IgD-negative memory B cell (primary cell): ENCODE measurements at places on chromosomes 16 and 17. TPM values are rescaled to one million over a fixed set of nuclear protein-coding genes. Genes with fewer than 3 reads are reported as not detected.

Gene PIK3R6
- polyA plus RNA-seq = 7.7 TPM

Gene TBC1D3H
- polyA plus RNA-seq = not detected

Gene OXLD1
- polyA plus RNA-seq = 77.7 TPM

Gene CX3CL1
- polyA plus RNA-seq = not detected

Gene PRSS21
- polyA plus RNA-seq = 10.4 TPM

Gene CD79B
- polyA plus RNA-seq = 1,452 TPM

Gene ACSM2A
- polyA plus RNA-seq = not detected

Gene PLA2G10
- polyA plus RNA-seq = 0.24 TPM

Gene SLC38A8
- polyA plus RNA-seq = not detected

Gene KRT24
- not detected for polyA plus RNA-seq

Gene IL17C
- polyA plus RNA-seq = not detected

Gene SLC22A31
- not detected for polyA plus RNA-seq

Gene TMEM106A
- 10.4 TPM for polyA plus RNA-seq

Gene ITGA2B
- 3.0 TPM for polyA plus RNA-seq

Gene ENPP7
- 0.89 TPM for polyA plus RNA-seq

Gene CA10
- not detected for polyA plus RNA-seq

Gene KCNAB3
- polyA plus RNA-seq = 0.51 TPM

Gene CHST4
- polyA plus RNA-seq = not detected

Gene HES7
- not detected for polyA plus RNA-seq

Gene CPNE7
- polyA plus RNA-seq = not detected

Gene IGFALS
- not detected for polyA plus RNA-seq

Gene TNK1
- 4.4 TPM for polyA plus RNA-seq

Gene ITGAX
- 6.2 TPM for polyA plus RNA-seq

Gene KRT15
- not detected for polyA plus RNA-seq

Gene MGAT5B
- not detected for polyA plus RNA-seq

Gene WDR90
- 0.54 TPM for polyA plus RNA-seq

Gene NXPH3
- not detected for polyA plus RNA-seq

Gene CMTM2
- polyA plus RNA-seq = not detected

Gene OR1A1
- polyA plus RNA-seq = not detected

Gene SLC16A13
- polyA plus RNA-seq = 3.3 TPM

Gene MMP25
- polyA plus RNA-seq = 0.40 TPM
